ENCODE measurements at places on chromosomes 5 and 9. TPM values are rescaled to one million over a fixed set of nuclear protein-coding genes. Genes with fewer than 3 reads are reported as not detected.
A peak's percentile ranks its signal among the peaks of the same experiment; 100 is the strongest.

GRCh38 chr5:142568283-142568995 lies 117.5 kb downstream of the FGF1 start:
- no peak for DNase-seq

Gene CDO1
- 6.0 TPM for total RNA-seq

GRCh38 chr9:130833031-130833990 lies 1.7 kb upstream of the ABL1 start:
- no peak for DNase-seq

- DNase-seq = no peak
These were observed 302.1 kb downstream of the CSNK1G3 start for GRCh38 chr5:123813937-123814624.

Gene OXCT1
- 28.4 TPM for total RNA-seq

- peak; percentile 60 for DNase-seq
These were observed 3.6 kb upstream of the RGMB start for GRCh38 chr5:98769959-98770208.

Gene MYO10
- 83.2 TPM for total RNA-seq

DNA sequence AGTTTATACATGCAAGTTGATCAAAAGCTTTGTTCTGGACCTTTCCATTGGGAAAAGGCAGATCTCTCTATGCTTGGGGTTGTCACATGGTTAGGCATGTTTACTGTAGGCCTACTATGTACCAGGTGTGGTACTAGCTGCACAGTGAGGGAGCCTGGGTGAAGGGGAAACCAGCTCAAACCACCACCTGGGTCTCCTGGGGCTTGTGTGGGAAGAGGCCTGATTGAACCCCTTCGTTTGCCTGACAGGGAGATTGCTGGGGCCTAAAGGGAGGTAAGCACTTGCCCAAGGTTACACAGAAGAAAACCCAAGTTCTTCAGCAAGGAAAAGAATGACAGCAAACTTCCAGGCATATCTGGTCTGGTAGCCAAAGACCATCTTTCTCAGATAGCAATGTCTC lies 145.9 kb downstream of the MELK start:
- no peak for DNase-seq

GRCh38 chr5:157820593-157821252 lies 38.2 kb downstream of the CLINT1 start:
- DNase-seq = no peak

DNA sequence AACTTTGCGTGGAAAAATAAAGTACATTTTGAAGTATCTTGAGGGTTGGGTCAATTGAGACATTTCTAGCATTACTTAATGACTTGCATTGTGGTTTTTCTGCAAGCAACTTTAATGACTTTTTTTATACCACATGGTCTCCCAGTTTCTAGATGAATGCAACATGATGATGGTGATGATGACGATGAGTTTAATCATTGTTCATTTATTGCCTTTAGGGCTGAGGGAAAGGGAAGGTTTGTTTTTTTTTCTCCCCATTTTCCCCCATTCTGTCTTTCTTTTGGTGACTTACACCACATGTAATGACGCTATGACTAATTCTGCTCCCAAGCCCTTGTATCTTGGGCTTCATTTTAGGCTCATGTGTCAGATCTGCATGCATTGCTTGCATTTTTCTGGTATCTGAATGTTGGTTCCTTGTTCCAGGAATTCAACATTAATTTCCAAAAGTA lies 57.7 kb upstream of the NXNL2 start:
- DNase-seq = no peak

DNA sequence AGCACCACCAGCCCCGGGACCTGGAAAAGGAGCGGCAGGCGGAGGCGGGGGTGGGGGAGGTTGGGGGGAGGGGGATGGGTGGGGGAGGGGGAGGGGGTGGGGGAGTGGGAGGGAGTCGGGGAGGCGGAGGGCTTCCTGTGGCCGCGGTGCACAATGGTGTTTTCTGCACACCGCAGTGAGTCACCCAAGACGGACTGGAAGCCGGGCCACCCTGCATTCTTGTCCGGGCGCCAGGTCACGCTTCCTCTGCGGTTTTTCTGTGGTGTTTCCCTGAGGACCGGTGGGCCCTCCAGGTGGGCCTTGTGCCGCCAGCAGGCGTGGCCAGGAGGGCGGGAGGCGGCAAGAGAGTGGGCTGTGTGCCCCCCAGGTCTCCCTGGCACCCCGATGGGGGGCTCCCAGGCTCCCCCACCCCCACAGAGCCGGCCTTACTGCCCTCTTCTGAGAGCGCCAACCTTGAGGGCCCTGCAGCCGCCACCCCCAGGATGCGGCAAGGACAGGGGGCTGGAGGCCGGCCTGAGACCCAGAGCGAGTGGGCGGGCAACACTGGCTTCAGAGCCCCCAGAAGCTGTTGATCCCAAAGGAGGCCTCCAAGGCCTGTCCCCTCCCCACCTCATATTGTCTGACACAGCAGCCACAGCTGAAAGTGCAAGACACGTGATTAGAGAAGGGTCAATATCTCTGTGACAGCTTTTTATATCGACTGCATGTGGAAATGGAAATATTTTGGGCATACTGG lies 11.1 kb downstream of the EXD3 start:
- no peak for DNase-seq

GRCh38 chr9:92501671-92502393 lies 19.5 kb upstream of the ASPN start:
- no peak for DNase-seq

DNA sequence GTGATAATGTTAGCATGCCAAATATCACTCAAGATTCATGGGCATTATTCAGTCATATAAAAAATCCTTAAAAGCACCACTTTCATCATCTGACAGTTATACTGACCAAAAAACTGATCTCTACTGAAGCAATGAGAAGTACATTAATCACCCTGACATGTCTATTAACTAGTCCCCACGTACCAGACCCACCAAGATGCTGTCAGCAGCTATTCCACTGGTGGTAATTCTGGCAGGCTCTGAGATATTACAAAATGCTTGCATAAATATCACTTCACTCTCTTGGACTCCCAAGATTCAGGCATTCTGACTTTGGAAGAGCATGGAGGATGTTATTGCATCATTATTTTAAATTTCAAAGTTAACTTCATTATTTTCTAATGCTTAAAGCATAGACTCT lies 717.0 kb downstream of the DNAH5 start:
- DNase-seq = no peak

GRCh38 chr9:101265261-101265660 lies 119.5 kb downstream of the BAAT start:
- no peak for DNase-seq

DNA sequence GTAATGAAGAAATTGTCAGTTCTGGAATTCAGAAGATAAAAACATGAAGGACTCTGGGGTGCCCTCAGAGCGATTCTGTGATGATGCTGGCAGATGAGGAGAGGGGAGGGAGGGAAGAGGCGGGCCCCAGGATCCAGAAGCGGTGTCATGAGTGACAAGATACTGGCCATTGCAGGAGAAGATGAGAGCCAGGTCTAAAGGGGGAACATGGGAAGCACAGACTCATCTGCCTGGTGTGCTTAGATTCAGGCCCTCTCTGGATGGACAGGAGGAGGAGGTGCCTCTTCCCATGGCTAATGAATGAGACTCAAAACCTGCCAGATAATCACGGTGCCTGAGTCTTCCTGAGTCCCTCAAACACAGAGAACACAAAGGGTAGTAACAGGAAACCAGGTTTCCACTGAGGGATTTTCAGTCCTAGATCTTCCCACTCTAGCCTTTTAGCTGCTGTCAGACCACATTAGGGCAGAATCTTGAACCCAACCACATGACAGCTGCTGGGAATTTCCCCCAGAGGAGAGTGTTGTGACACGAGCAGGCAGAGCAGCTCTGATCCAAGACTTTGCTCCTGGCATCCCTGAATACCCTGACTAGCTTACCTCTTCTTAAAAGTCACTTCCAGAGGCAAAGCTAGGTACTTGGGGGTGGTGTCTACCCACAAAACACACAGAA lies 28.2 kb upstream of the HSPA9 start:
- no peak for DNase-seq

Gene WWC1
- 29.9 TPM for total RNA-seq

Gene ADGRD2
- total RNA-seq = not detected

DNA sequence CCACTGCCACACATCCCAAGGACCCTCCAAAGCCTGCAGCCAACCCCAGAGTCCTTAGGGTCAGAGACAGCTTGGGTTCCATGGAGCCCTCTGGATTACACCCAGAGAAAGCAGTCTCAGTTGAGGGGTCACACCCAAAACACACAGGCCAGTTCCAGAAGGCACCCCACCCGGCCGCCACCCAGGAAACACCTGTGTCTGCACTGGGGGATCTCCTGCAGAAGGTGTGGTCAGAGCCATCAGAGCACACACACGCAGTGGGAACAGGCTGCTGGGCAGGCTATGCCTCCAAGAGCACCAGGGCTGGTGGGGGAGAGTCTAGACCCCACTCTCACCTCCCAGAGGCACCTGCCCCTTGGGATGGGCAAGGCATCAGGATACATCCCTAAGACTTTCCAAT lies 27.3 kb downstream of the NIPAL4 start:
- no peak for DNase-seq

DNA sequence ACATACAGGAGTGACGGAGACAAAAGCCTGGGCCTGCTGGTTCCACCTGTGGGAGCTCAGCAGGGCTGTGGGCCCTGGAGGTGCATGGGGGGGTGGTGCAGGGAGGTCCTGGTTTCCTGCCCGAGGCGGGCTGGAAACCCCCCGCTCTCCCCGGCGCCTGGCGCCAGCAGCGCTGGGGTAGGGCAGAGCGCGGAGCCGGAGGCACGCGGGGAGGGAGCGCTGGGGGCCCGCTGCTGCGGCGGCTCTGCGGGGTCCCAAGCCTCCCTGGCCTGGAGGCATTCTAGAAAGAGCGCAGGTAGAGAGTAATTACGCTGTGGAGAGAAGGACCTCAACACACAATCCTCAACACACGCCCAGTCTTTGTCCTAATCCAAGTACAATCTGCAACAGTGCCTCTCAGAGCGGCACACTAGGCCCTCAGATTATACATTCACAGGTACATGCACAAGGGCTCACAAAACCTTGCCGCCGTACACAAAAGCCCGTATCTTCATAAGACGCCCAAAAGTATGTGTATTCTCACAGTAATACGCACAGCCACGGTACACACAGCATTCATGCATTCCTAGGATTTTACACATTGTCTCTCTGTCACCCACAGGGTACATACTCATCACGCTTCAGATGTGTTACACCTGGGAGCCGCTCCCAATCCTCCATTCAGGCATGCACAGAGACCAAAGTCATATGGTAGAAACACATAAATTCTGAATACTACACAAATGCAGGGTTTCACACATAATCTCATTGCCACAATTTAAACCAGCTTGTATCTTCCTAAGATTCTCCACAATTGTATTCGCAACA lies 2.1 kb upstream of the HAND1 start:
- DNase-seq = no peak

DNA sequence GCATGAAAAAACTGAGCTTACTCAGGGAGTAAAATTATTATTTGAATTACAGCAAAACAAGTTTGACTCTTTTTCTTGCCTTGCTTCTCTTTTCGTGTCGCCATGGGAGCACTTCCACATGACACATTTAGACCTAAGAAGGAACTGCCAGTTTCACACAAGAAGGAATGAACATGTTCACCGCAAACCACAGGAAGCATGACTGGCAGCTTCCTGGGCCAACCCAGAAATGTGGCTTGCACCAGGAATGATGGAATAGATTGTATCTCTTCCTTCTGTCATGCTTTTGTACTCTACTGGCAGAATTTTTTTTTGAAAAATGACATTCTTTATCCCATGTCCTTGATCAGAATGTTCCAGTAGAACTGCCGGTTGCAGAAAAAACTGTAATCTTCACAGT lies 32.9 kb upstream of the MAN2A1 start:
- peak; percentile 71 for DNase-seq

Gene GFPT2
- total RNA-seq = 2.9 TPM

DNA sequence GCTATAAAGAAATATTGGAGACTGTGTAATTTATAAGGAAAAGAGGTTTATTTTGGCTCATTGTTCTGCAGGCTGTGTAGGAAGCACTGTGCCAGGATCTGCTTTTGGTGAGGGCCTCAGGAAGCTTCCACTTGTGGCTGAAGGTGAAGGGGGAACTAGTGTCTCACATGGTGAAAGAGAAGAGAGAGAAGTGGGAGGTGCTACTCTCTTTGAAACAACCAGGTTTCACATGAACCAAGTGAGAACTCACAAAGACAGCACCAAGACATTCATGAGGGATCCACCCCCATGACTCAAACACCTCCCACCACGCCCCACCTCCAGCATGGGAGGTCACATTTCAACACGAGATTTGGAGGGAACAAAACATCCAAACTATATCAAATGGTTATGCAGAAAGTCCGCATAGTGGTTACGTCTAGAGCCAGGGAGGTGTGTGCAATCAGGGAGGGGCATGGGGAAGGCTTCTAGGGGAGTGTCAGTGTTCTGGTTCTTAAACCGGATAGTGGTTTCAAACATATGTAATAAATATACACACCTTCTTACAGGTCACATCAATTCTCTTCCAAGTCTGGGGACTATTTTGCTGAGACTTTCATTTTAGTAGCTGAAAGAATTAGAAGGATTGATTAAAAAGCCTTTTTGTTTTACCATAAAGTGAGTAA lies 113.0 kb downstream of the TRIO start:
- DNase-seq = no peak

Gene PJA2
- total RNA-seq = 63.6 TPM

DNA sequence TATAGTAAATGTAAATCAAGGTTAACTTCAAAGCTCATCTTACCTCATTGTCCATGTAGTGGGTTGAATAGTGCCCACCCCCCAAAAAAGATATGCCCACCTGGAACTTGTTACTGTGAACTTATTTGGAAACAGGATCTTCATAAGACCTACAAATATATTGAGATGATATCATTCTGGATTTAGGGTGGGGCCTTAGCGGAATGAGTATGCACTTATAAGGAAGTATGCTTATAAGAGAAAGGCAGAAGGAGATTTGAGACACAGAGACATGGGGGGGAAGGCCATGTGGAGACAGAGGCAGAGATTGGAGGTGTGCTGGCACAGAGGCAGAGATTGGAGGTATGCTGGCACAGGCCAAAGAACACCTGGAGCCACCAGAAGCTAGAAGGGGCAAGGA lies 2.6 kb upstream of the PRRC1 start:
- no peak for DNase-seq

DNA sequence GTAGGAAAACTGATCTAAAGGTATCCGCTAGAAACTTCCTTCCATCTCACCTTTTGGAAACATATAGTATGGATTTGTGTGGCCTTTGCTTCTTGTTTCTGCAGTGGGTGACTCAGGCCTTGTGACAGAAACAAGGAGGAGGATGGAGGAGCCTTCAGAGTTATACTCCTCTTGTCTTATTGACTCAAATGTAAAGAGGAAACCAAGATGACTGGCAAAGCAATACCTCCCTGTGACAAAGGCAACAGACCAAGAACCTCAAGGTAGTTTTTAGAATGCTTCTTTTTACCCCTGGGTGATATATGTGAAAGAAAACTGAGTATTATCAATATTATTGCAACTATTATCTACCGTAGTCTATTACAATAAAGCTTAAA lies 123.3 kb upstream of the SLIT3 start:
- DNase-seq = no peak

All from suprapubic skin (tissue), 4 donors.